ENCODE measurements at places on chromosomes 2 and 18. TPM values are rescaled to one million over a fixed set of nuclear protein-coding genes. Genes with fewer than 3 reads are reported as not detected.

ARMC9 gene
- polyA plus RNA-seq, result 36.0 TPM

SERPINB13 gene
- polyA plus RNA-seq, result not detected

MROH2A gene
- polyA plus RNA-seq, result not detected

HAAO gene
- 0.09 TPM for polyA plus RNA-seq

CYP1B1 gene
- polyA plus RNA-seq, result 0.65 TPM

SLC4A3 gene
- polyA plus RNA-seq, result 6.1 TPM

MYO5B gene
- polyA plus RNA-seq, result 0.24 TPM

GAD1 gene
- not detected for polyA plus RNA-seq

STARD6 gene
- not detected for polyA plus RNA-seq

KCNG2 gene
- not detected for polyA plus RNA-seq

AQP12A gene
- polyA plus RNA-seq, result not detected

IL36G gene
- not detected for polyA plus RNA-seq

OR6B2 gene
- not detected for polyA plus RNA-seq

ANKRD29 gene
- 0.07 TPM for polyA plus RNA-seq

ANTXR1 gene
- polyA plus RNA-seq, result 32.8 TPM

CFAP53 gene
- polyA plus RNA-seq, result 0.12 TPM

GCA gene
- 2.3 TPM for polyA plus RNA-seq

TRABD2A gene
- polyA plus RNA-seq, result 17.6 TPM

NYAP2 gene
- not detected for polyA plus RNA-seq

KCNIP3 gene
- polyA plus RNA-seq, result 1.4 TPM

UCN gene
- polyA plus RNA-seq, result 0.30 TPM

MYO7B gene
- 0.55 TPM for polyA plus RNA-seq

TBR1 gene
- polyA plus RNA-seq, result 0.06 TPM

TLX2 gene
- not detected for polyA plus RNA-seq

ALPP gene
- polyA plus RNA-seq, result not detected

PDCL3 gene
- 23.3 TPM for polyA plus RNA-seq

CCDC102B gene
- polyA plus RNA-seq, result 0.67 TPM

IDH1 gene
- 42.7 TPM for polyA plus RNA-seq

CPSF3 gene
- 24.7 TPM for polyA plus RNA-seq

CD8A gene
- not detected for polyA plus RNA-seq

MGAT4A gene
- not detected for polyA plus RNA-seq

MBD2 gene
- 29.5 TPM for polyA plus RNA-seq

CD28 gene
- not detected for polyA plus RNA-seq

MAPRE3 gene
- polyA plus RNA-seq, result 20.3 TPM

POMC gene
- polyA plus RNA-seq, result 0.17 TPM

FAM110C gene
- not detected for polyA plus RNA-seq

SLC9A4 gene
- not detected for polyA plus RNA-seq

PTPRN gene
- 22.0 TPM for polyA plus RNA-seq

IL1F10 gene
- not detected for polyA plus RNA-seq

Data from IMR-90 (cell line).